ENCODE measurements at places on chromosomes 1 and 21.

DNA sequence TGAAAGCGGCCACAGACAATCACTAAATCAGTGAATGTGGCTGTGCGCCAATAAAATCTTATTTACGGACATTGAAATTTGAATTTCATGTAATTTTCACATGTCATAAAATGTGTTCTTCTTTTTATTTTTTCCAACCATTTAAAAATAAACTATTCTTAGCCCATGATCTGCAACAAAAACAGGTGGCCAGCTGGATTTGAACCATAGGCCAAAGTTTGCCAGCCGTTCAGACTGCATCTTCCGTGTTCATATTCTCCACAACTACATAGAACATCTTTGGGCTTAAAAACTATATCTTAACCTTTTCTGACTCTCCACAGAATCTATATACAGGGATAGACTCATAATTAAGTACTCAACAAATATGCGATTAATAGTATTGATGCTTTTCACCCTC, 81.2 kb upstream of the RALGPS2 start:
- DNase-seq, result no peak

- no peak for DNase-seq
Observed at GRCh38 chr1:193301746-193302145, 115.3 kb upstream of the B3GALT2 start.

DNA sequence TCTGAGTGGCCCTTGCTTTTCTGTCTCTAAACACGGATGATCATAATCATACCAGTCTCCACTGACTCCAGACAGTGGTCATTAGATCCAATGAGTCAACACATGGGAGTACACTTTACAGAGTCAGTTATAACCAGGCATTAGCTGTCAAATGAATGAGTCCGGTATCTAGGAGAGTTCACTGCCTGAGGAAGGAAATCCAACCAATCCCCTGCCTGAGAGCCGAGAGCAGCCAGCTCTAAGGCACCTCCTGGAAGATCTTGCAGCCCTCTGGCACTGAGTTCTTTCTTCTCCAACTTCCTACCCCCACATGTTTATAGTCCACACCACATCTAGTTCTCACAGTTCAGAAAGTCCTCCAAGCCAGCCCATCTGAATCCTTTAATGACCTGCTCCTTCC, 29.4 kb upstream of the RBM15 start:
- DNase-seq, result peak; percentile 29

DNA sequence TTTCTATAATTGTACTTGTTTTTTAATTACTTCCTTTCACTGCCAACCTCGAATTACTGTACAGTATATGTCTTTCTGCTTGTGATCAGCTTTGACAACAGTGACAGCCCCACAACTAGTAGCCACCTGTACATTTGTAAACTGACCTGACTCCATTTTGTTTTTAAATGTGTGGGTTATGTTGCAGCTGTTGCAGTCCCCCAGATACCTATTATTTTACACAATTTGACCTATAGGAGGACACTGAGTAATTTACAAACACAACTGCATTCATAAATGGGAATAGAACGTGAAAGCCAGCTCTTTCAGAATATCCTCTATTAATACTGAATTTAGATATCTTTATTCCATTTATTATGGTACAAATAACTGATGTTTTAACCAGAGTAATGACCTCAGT, 2.5 kb upstream of the VAMP3 start:
- DNase-seq, result no peak

DNA sequence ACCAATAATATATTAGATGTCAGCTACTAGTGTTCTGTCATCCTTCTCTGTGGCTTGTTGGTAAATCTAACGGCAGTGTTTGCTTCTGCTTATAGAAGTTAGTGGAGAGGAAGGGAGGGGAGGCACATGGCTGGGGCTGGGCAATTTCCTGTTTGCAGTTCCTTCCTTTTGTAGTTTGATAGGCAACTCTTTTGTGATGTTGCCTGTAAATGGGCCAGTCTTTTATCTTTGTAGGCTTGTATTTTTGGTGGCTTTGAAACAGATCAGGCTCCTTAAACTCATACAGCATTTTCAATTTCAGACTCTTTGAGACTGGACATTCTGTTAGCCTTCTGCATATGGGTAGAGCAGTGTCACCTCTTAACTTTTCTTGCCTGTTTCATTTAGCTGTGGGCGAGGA, 48.1 kb downstream of the CDC14A start:
- DNase-seq, result no peak

- DNase-seq, result no peak
Observed at GRCh38 chr1:203093754-203094410, 8.1 kb upstream of the MYOG start.

- DNase-seq, result no peak
Observed at GRCh38 chr1:150194381-150195031, 41.4 kb downstream of the ANP32E start.

- DNase-seq, result no peak
Observed at GRCh38 chr1:109281680-109282496, 1.1 kb downstream of the PSRC1 start.

- DNase-seq, result peak; percentile 99
Observed at GRCh38 chr21:14382835-14383595, at the start of gene HSPA13. TSS of gene HSPA13 (minus strand) at chr21:14383146. CDS start at chr21:14383119, 27 bp downstream.

GRCh38 chr1:72003092-72003491, 279.2 kb downstream of the NEGR1 start:
- DNase-seq, result no peak

GRCh38 chr1:228228601-228229074, 20.8 kb downstream of the OBSCN start:
- peak; percentile 90 for DNase-seq
